ENCODE measurements at places on chromosomes 1 and 21.
A peak's percentile ranks its signal among the peaks of the same experiment; 100 is the strongest.

- DNase-seq: no peak
Measured at GRCh38 chr1:55257958-55258357, 42.8 kb upstream of the USP24 start.

GRCh38 chr1:235648954-235649367 is 623 bp downstream of the GNG4 start:
- DNase-seq: peak; percentile 48

GRCh38 chr1:90133133-90133532 is 138.2 kb downstream of the ZNF326 start:
- no peak for DNase-seq

DNA sequence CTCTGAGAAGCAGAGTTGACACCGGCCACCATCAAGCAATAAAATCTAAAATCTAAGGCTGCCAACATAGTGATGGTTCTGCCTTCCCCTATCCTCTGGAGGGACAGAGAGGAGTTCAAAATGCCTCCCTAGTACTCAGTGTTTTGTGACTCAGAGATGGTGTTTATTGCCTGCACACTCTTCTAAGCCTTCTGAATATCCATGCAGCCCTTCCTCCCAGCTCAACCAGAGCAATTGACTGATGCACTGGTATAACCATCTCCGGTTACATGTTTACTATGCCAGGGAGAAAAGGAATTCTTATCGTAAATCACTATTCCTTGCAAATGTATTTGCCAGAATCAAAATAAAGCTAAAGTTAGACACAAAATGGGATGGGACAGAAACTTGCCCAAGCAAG is 132.9 kb upstream of the RAB4A start:
- no peak for DNase-seq

DNA sequence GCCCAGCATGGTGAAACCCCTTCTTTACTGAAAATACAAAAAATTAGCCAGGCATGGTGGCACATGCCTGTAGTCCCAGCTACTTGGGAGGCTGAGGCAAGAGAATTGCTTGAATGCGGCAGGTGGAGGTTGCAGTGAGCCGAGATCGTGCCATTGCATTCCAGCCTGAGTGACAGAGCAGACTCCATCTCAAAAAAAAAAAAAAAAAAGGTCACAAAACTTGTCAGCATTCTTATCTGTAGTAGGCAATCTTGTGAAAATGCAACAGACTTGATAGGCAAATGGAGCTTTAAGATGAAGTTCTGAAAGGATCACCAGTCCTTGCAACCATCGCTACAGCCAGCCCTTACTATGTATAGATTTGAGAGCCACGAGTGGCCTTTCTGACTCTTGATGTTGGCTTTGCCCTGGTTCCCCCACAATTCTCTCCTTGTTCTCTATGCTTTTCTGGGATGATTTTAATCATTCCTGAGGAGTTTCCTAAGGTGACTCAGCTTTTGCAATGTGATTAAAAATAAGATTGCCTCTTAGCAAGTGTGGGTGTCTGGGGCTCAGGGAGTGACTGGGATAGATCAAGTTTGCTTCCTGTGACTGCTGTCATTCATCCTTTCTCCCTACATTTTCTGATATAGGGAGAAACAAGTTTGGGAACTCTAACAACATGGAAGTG is 7.1 kb upstream of the MAP1LC3C start:
- DNase-seq: no peak

GRCh38 chr1:87754139-87754538 is 425.5 kb downstream of the LMO4 start:
- no peak for DNase-seq

DNA sequence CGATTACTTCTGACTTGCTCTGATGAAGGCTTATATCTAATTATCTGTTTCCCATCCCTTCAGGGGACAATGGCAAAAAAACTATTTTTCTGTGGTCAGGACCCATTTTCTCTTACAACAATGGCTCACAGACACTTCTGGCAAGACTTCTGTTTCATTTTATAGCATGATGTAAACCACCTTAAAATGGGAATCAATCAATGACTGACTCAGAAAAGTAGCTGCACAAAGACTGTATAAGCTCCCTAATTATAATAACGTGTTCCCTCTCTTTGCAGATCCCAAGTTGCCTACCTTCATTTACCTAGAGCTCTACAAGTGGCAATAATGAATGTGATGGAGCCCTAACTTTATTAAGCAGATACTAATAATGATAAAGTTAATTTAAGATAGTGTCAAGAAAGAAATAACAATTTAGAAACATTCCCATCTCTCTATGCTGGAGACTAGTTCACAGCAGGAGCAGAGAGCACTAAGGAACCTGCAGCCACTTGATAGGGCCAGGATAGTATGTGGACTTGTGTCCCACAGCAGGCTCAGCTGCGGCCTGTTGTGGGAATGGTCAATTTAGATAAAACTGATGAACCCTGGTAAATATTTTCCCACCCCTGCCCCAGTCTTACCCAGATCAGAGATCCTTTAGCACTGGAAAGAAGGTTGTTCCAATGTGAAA is 538 bp downstream of the GBP2 start:
- DNase-seq: no peak

- peak; percentile 67 for DNase-seq
Measured at GRCh38 chr1:154186177-154186576, 5.7 kb downstream of the TPM3 start.

GRCh38 chr1:26786437-26787380 is 1.0 kb upstream of the PIGV start:
- DNase-seq: peak; percentile 58

DNA sequence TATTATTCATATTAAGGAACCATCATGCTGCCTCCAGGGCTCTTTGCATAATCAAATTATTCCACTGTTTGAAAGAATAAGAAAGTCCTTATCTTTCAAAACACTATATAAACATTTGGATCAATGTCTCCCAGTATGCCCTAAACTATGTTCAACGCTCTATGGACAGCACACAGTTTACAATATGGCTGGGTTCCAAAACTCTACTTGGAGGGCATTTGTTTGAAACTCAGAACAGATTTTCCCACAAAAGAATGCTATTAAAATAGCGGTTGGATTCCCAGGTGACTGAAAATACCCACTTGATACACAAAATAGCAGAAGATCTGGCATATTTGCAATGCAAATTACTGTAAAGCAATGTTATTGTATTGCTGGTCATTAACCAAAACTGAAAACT is 3.2 kb downstream of the HAO2 start:
- DNase-seq: no peak

GRCh38 chr1:150009604-150010392 is 728 bp downstream of the OTUD7B start:
- DNase-seq: no peak

- DNase-seq: no peak
Measured at GRCh38 chr1:92478393-92478792, 8.3 kb downstream of the GFI1 start.

GRCh38 chr1:153770797-153771196 is 4.4 kb upstream of the SLC27A3 start:
- DNase-seq: no peak

DNA sequence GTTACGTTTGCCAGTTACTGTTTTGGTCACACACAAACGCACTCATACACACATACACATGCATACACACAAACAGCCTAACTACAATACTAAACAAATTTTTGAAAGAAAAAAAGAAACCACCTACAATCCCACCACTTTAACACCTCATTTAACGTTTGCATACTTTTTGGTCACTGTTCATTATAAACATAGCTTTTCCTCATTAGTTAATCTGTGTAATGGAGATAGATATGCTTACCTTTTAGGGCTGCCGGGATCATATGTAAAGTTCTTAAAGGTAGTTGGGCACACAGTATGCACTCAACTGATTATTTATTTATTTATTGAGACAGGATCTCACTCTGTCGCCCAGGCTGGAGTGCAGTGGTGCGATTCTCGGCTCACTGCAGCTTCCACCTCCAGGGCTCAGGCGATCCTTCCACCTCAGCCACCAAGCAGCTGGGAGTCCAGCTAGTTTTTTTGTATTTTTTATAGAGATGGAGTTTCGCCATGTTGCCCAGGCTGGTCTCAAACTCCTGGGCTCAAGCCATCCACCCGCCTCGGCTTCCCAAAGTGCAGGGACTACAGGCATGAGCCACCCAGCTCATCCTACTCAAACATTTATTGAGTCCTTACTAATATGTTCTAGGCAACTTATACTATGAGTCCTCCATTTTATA is 677 bp upstream of the BCL10 start:
- DNase-seq: no peak

DNA sequence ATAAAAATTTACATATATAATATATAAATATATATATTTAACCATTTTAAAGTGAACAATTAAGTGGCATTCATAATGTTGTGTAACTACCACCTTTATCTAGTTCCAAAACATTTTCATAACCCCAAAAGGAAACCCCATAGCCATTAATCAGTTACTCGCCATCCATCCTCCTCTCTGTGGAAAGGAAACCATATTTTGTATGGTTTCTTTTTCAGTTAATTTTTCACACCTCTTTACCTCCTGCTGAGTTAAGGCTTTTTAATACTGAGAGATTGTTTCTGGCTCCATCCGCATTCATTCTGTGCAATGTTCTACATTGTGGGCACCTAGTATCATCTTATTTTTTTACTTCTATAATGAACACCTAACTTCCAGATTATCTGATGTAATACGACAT is 512.1 kb downstream of the LMO4 start:
- no peak for DNase-seq

GRCh38 chr1:245133995-245134715 is 20.6 kb upstream of the KIF26B start:
- DNase-seq: no peak

- no peak for DNase-seq
Measured at GRCh38 chr1:116314305-116314919, 58.6 kb upstream of the ATP1A1 start.

DNA sequence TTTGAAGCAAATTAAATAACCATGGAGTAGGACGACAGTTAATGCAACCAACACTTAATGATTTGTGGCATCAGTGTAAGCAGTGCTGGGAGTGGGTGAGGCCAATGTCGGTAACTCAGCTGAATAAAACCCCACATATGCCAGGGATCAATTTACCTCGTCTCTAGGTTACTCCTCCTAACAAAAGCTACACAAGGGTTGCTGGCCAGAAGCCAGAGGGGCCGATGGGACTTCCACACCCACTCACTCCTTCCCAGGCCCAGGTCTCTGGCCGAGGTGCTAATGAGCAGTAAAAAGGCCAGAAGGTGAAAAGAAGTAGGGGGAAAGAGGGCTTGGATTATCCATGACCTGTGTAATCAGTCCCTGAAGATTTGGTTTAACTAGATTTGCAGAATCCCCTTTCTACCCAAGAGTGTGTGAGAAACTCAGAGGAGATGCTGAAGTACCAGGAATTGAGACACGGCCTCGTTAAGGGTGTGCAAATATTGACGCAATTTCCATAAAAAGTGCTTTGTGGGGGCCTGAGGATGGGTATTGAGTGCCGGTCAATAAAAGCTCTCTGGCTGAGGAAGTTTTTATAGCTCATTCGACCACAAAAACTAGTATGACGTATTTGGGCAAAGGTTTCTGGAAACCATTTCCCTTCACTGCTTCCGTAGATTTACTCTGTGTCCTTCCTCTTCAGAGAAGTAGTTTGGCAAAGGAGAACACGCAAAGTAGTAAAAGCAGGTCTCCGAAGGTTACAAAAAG is 145.5 kb downstream of the TBX15 start:
- DNase-seq: peak; percentile 32

DNA sequence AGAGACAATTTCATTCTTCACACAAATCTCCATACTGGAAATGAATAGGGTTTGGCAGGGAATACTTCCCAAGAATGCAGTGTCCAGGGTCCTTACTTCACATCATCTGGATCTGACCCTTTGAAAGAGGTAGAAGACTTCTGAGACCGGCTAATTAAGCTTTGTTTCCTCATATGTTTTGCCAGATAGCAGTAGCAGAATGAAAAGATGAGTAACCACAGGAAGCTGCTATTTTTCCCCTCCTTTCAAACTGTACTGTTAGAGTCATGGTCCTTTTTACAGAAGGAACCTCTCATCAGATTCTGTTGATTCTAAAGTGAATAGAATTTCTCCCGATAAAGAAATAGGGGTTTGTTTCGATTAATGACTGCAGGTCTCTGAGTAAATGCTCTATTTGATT is 1.4 kb upstream of the OLFML3 start:
- no peak for DNase-seq

DNA sequence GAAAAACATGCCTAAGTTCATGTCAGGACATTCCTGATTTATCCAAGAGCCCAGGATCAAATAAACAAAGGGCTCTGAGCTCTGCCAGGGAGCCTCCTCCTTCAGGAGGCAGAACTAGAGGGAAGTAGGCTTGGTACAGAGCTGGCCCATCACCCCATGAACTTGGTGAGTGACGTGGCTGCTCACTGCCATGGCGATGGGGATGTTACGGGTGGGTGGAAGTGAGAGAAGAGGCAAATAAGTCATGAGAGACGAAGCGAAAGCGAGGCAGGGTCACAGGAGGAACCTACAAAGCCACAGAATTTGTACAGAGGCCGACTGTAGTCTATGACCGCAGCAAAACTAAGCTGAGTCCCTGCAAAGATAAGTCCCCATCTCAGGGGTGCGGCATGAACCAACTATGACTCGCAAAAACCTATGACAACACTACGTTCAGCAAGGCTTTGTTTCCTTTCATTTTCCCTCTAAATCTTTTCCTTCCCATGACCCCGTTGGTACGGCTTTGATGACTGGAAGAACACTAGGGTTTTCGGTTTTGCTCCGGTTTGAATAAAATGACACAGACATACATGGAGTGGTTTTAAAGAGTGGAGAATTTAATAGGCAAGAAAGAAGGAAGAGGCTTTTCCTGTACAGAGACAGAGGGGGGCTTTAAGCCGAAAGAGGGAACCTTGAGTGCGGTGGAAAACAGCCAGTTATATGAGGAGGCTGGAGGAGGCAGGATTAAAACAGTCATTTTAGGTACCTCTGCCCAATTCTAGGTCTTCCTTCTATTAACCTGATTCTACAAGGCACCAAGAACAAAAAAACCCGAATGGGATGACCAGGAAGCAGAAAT is 74.1 kb downstream of the CD46 start:
- DNase-seq: no peak

GRCh38 chr1:153967107-153967999 is at the start of gene CREB3L4:
Gene CREB3L4 (plus strand): TSS chr1:153967902. CDS start chr1:153968526, 624 bp downstream.
- peak; percentile 90 for DNase-seq

DNA sequence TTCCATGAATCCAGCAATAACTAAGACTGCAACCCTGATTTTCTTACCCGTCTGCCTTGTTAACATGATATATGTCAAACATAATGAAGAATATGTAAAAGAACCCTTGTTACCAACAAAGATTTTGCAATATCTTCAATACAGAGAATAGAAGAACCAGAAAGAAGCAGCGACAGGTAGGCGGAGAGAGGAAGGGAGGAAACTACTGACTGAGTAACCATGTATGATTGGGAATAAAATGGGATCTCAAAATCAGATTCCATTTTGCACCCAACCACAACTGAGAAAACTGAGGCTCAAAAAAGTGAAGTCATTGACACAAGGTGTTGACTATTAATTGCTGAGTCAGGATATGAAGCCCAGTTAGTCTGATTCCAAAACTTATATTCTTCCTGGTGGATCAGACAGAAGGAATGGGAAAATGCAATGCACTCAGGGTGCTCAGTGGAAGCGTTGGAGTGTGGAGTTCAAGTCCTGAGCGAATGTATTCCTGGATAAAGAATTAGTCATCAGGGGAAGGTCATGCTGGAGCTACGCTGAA is 293.3 kb upstream of the GREM2 start:
- DNase-seq: no peak

Measured in glutamatergic neuron (in vitro differentiated cells).